ENCODE measurements at places on chromosomes 5 and 9.
A peak's percentile ranks its signal among the peaks of the same experiment; 100 is the strongest.

- no peak for DNase-seq
These were observed 650.9 kb downstream of the TLE4 start for GRCh38 chr9:80222466-80223169.

DNA sequence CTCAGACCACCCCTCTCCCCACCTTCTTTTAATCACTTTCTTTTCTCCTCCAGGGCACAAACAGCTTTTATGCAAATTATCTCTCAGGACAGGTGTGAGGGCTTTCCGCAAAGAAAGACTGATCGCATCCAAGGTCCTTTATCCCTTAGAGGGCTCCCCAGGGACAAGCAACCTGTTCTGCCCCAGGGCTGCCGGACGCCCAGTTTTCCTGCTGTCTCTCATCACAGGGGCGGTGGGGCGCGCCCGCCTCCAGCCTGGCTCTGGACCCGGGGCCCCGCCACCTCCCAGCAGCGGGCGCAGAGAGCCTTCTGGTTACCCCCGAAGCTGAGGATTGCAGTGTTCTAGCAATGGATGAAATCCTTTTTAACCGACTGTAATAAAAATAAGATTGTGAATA, 266.1 kb downstream of the CWC27 start:
- DNase-seq = no peak

DNA sequence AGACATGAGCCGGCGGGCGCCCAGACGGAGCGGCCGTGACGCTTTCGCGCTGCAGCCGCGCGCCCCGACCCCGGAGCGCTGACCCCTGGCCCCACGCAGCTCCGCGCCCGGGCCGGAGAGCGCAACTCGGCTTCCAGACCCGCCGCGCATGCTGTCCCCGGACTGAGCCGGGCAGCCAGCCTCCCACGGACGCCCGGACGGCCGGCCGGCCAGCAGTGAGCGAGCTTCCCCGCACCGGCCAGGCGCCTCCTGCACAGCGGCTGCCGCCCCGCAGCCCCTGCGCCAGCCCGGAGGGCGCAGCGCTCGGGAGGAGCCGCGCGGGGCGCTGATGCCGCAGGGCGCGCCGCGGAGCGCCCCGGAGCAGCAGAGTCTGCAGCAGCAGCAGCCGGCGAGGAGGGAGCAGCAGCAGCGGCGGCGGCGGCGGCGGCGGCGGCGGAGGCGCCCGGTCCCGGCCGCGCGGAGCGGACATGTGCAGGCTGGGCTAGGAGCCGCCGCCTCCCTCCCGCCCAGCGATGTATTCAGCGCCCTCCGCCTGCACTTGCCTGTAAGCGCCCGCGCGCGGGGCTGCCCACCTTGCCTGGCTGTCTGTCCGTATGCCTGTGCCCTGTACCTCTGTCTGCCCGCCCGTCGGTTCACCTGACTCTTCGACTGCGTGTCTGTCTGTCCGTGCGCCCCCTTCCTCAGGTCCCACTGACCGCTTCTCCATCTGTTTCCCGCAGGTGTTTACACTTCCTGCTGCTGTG, 412 bp downstream of the FGF18 start:
- DNase-seq = peak; percentile 60

DNA sequence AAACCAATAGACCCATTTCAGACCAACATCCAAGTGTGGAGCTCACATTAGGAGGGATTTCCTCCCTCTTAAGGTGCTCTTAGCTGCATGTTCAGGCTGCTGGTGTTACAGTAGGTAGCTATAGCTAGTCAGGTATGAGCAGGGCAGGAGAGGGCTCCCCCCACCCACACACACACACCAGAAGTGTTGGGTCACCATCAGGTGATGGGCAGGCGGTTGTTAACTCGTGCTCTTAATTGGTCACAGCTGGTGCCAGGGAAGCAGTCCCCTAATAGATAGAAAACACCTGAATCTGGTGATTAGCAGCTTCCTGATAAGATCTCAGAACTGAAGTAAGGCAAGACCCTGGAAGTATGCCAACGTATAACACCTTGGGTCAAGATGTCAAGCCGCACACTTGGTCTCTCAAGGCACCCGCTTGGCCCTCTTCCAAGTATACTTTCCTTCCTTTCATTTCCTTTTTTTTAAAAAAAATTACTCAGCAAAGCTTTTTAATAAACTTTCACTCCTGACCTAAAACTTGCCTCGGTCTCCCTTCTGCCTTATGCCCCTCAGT, 532.4 kb downstream of the DNAH5 start:
- DNase-seq = no peak

GRCh38 chr5:15286650-15287049, 213.3 kb upstream of the FBXL7 start:
- no peak for DNase-seq

DNA sequence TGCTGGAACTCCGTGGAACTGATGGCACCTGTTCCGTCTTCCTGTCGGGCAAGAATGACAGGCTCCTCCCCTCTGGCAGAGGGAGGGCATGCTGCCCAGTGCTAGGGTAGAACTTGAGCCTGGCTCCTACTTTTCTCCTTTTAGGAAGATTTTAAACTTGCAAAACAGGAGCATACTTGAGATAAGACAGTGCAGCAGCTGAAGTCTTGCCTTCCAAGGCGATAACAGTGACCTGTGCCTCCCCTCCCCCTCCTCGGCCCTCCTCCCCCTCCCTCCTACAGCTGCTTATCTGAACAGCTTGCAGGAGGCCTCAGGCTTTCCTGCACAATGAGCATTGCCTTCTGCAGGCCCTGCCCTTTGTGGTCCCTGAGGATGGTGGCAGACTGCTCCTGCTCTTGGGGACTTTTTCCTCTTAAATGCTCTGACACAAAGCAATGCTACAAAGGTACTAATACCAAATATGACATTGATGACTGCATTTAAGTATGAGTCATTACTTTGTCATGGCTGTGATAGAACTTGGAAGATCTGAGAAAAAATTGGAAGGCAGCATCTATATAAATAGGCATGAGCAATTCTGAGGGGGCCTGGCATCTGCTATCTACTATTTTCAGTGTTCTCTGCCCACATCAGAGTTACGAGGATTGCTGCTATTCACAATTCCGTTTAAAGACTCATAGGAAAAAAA, 2.0 kb downstream of the GADD45G start:
- peak; percentile 51 for DNase-seq

GRCh38 chr9:92649007-92649406, 20.9 kb downstream of the IPPK start:
- DNase-seq = no peak

DNA sequence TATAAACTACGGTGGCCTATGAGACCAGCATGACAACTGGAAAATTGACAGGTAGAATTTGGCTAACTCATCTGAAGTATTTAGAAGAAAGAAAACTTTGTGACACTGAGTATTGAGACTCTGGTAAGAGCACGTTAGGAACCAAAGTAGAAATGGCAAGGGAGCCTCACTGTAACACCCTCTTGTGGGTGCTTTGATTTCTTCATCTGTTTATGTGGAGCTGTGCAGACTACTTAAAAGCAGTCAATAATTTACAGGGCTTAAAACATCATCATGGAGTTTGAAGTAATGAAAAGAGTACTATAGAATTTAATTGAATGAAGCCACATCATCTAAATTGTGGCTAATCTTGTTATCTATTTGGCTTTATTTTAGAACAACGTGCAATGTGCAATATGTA, 414.2 kb downstream of the CCDC171 start:
- DNase-seq = no peak
